ENCODE measurements at places on chromosomes 2 and 18. TPM values are rescaled to one million over a fixed set of nuclear protein-coding genes. Genes with fewer than 3 reads are reported as not detected.

Gene ANKRD29
- total RNA-seq: not detected

Gene GPR35
- 4.7 TPM for total RNA-seq

Gene STK16
- total RNA-seq: 37.1 TPM

Gene PAX8
- 2.6 TPM for total RNA-seq

Gene STEAP3
- total RNA-seq: 0.12 TPM

DNA sequence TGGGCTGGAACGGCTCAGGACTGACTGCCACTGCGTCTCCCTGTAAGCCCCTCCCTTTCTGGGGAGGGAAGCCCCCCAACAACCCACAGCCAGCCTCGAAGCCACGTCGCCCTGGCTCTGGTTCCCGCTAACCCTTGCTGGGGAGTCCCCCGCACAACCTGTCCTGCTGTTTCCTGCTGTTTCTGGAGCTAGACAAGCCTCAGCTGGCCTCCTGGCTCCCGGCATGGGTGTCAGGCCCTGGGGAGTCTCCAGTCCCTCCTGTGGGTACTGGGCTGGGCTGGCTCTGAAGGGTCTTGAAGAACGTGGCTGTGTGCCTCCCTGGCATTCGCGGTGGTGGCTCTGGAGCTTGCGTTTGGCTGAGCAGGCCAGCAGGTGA, 20.9 kb downstream of the NFATC1 start:
- H3K4me1 ChIP-seq: peaks cover 35% of the 10 kb centered on the region
- peak overlapping the region; percentile 33 for H3K27ac ChIP-seq
- H3K27me3 ChIP-seq: no peaks in the 10 kb centered on the region
- no peak for DNase-seq
- no peak overlapping the region for H3K4me3 ChIP-seq

DNA sequence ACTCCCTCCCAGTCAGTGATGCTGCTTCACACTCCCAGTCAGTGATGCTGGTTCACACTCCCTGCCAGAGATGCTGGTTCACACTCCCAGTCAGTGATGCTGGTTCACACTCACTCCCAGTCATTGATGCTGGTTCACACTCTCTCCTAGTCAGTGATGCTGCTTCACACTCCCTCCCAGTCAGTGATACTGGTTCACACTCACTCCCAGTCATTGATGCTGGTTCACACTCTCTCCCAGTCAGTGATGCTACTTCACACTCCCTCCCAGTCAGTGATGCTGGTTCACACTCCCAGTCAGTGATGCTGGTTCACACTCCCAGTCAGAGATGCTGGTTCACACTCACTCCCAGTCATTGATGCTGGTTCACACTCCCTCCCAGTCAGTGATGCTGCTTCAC, 34.3 kb upstream of the KCNG2 start:
- no peak for DNase-seq
- no peak overlapping the region for H3K4me3 ChIP-seq
- peaks cover 7% of the 10 kb centered on the region for H3K36me3 ChIP-seq
- H3K4me1 ChIP-seq: no peaks in the 10 kb centered on the region

- no peaks in the 10 kb centered on the region for H3K36me3 ChIP-seq
- no peaks in the 10 kb centered on the region for H3K4me1 ChIP-seq
- no peak overlapping the region for H3K27ac ChIP-seq
- no peak for DNase-seq
These were observed 258.5 kb downstream of the ALK start for GRCh38 chr2:29662861-29663260.

DNA sequence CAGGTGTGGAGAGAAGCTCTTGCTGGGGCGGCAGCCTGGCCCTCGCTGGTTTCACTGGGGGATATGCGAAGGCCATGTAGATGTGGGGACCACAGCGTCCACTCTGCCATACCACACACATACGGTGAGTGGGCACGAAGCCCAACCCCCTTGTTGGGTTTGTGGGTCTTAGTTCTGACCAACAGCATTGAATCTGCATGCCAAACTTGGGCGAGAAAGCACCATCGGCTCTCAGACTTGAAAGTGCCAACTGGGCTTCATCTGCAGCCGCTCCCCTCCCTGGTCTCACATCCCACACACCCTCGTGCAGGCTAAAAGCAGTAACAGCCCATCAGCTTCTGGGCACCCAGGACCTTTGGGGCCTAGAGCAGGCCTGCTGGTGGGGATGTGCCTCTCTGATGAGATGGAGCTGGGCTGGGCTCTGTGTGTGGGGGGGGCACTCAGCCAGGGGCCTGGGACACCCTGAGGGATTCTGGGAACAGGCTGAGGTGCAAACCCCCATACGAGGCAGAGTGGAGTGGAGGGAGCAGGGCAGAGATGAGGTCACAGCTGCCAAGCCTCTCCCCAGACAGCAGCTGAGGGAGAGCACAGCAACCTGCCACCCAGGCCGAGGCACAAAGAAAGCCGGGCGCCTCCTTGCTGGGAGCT, 264.4 kb downstream of the TWIST2 start:
- H3K27me3 ChIP-seq: no peaks in the 10 kb centered on the region
- no peaks in the 10 kb centered on the region for H3K4me1 ChIP-seq

DNA sequence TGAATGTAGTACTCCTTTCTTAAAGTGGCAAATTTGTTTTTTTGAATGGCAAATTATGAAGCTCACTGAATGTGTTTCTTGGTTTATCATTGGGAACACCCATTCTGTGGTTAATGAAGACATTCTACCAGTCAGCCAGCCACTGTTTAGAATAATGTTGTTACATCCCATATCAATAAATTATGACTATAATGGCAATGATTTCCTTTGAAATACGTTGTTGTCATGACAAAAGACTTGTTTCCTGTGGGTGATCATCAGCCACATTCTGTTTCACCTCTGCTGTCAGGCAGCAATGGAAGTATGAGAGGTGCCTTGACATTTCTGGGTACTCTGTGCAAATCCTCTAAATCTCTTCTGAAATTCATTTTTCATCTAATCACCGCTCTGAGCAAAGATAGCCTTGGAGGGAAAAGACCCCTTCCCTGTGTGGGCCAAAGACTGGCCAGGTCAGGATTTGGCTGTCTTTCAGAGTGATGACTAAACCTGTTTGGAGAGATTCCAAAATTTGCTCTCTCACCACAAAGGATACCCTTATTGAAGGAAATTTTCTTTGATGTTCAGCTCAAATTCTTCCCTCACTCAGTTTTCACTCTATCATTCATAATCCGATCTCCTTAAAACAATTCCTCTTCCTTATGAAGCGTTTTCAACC, 869.2 kb downstream of the BCL11A start:
- DNase-seq: no peak
- H3K4me1 ChIP-seq: no peaks in the 10 kb centered on the region
- no peak overlapping the region for H3K27ac ChIP-seq
- H3K4me3 ChIP-seq: no peak overlapping the region

GRCh38 chr2:58045580-58046334, 849 bp upstream of the VRK2 start:
- H3K36me3 ChIP-seq: peaks cover 2% of the 10 kb centered on the region
- no peaks in the 10 kb centered on the region for H3K27me3 ChIP-seq
- no peak for DNase-seq
- peak overlapping the region; percentile 95 for H3K27ac ChIP-seq
- H3K4me1 ChIP-seq: peaks cover 42% of the 10 kb centered on the region

DNA sequence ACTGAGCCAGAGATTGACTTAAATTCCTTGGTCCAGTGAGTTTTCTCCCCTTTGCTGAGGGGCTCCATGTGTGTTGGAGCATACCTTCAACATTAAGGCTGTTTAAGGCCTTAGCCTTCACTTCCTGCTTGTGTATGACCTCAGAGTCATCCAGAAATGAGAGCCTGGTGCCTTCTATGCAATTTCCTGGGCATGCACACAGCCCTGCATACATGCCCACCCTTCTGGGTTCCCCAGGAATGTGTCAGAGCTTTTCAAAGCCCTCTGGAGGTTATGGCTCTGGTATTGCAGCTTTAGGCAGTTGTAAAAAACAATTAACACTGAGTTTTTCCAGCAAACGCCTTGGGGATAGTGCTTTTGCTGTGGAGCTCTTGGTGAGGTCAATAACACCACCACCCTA, 16.7 kb downstream of the IL1R1 start:
- H3K27ac ChIP-seq: no peak overlapping the region
- no peak for DNase-seq
- no peak overlapping the region for H3K4me3 ChIP-seq

DNA sequence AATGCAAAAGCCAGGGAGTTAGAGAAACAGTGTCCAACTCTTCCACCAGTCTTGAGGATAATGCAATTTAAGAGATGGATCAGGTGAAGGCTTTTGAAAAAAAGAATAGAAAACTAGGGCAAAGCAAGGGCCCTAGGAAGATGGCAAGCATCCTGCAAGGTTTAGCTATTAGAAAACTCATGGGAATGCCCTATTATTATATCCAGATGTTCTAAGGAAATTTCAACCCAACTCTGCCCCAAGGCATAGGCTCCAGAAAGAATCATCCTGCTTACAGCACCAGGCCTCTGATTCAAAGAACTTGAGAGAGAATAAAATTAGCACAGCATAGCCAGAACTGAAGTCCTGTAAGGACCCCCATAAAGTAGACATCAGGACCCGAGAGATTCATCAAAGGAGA, 68.1 kb downstream of the EN1 start:
- H3K27me3 ChIP-seq: peaks cover 17% of the 10 kb centered on the region
- peaks cover 9% of the 10 kb centered on the region for H3K4me1 ChIP-seq
- H3K4me3 ChIP-seq: no peak overlapping the region
- no peaks in the 10 kb centered on the region for H3K36me3 ChIP-seq
- DNase-seq: no peak

DNA sequence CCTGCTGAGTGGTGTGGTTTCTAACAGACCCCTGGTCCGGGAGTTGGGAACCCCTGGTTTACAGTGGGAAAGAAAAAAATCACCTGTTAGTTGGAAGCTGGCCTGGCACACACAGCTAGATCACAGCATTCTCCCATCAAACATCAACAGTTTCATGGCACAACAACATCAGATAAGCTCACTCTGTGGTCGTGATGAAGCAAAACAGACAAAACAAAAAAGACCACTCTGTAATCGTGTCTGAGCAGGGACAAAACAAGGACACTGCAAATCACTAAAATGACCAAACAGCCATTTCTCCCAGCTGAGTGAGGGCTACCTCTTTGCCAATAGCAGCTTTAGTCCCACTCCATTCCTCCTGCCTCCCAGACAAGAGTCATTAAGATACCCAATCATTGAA, 9.0 kb upstream of the IMPACT start:
- H3K36me3 ChIP-seq: no peaks in the 10 kb centered on the region
- H3K27ac ChIP-seq: no peak overlapping the region
- H3K27me3 ChIP-seq: peaks cover 26% of the 10 kb centered on the region
- no peak overlapping the region for H3K4me3 ChIP-seq
- DNase-seq: no peak

- H3K4me3 ChIP-seq: no peak overlapping the region
- H3K27ac ChIP-seq: no peak overlapping the region
- no peak for DNase-seq
- H3K4me1 ChIP-seq: no peaks in the 10 kb centered on the region
These were observed 72.6 kb upstream of the STPG4 start for GRCh38 chr2:47227532-47228279.
